ENCODE measurements at places on chromosomes 5 and 9. TPM values are rescaled to one million over a fixed set of nuclear protein-coding genes. Genes with fewer than 3 reads are reported as not detected.

DNA sequence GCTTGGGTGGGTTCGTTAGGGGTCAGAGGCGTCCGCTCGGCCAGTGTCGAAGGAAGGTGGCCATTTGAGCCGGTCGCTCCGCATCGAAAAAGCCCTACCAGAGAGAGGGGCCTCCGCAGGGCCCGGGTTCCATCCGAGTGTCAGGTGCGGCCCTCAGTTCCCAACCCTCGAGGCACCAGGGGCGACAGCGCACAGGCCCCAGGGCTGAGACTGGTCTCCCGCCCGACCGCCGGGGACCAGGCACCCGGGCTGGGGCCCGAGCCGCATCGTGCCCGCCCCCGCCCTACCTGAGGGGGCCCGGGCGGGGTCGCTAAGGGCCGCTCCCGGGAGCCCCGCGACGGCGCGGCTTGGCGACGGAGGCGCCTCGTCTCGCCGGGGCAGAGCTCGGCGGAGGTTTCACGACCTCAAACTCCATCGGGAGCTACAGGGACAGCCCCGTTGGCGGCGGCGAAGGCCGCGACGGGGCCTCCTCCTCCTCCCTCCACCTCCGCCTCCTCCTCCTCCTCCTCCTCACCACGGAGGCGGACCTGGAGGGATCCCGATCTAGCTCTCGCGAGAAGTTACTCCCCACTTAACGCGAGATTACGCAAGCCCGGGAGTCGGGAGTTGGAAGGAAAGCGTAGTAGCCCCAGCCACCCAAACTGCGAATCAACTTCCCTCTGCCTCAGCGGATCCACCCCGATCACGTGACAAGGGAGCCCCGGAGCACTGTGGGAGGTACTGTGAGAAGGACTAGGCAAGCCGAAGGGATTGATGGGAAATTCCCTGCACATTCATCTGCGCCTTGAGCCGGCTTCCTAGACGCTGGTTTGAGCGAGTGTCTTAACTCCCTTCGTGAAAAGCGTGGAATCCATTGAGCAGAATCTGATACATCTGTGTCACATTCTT lies at the start of gene RC3H2:
RC3H2 (minus strand) TSS at position 537 of the 888 bp plus-strand sequence. CDS start 7,850 bp downstream, outside the sequence.
- H3K4me3 ChIP-seq: peak within 1 kb of the TSS; percentile 94
- H3K4me1 ChIP-seq: peaks cover 15% of the 10 kb centered on the region
- no peaks in the 10 kb centered on the region for H3K36me3 ChIP-seq
- no peaks in the 10 kb centered on the region for H3K27me3 ChIP-seq

GRCh38 chr9:135081731-135082130 lies 5.7 kb upstream of the OLFM1 start:
- H3K4me3 ChIP-seq: no peak overlapping the region
- H3K27ac ChIP-seq: no peak overlapping the region
- no peaks in the 10 kb centered on the region for H3K36me3 ChIP-seq
- H3K27me3 ChIP-seq: peaks cover 58% of the 10 kb centered on the region
- H3K4me1 ChIP-seq: peaks cover 4% of the 10 kb centered on the region

GRCh38 chr5:75603371-75603770 lies 7.9 kb upstream of the ANKDD1B start:
- peaks cover 38% of the 10 kb centered on the region for H3K36me3 ChIP-seq
- no peak overlapping the region for H3K27ac ChIP-seq
- DNase-seq: no peak
- no peak overlapping the region for H3K4me3 ChIP-seq
- H3K27me3 ChIP-seq: no peaks in the 10 kb centered on the region
- peaks cover 4% of the 10 kb centered on the region for H3K4me1 ChIP-seq

DNA sequence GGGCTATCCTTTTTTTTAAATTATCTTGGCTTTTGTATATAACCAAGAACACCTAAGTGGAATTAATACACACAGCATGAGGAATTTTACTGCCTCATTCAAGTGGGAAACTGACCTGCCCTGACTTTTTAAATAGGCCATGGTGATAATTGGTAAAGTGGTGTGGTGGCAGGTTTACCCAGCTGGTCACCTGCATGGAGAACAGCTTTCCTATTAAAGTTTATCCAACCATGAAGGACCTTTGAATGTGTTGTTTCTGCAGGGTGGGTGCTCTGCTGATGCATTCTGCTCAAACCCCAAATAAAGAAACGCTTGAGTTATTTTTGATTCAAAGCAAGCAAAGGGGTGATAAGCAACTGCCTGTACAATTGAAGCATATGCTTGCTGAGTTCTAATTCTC lies 261.0 kb upstream of the GRIN3A start:
- no peak overlapping the region for H3K4me3 ChIP-seq
- no peak for DNase-seq
- no peaks in the 10 kb centered on the region for H3K4me1 ChIP-seq

- no peaks in the 10 kb centered on the region for H3K36me3 ChIP-seq
- H3K4me1 ChIP-seq: no peaks in the 10 kb centered on the region
- no peaks in the 10 kb centered on the region for H3K27me3 ChIP-seq
Observed at GRCh38 chr9:134226221-134226930, 62.0 kb upstream of the RNU6ATAC start.

- no peaks in the 10 kb centered on the region for H3K27me3 ChIP-seq
- H3K36me3 ChIP-seq: peaks cover 3% of the 10 kb centered on the region
- no peaks in the 10 kb centered on the region for H3K4me1 ChIP-seq
- H3K4me3 ChIP-seq: no peak overlapping the region
- no peak overlapping the region for H3K27ac ChIP-seq
Observed at GRCh38 chr5:1726956-1727355, 72.7 kb downstream of the MRPL36 start.

DNA sequence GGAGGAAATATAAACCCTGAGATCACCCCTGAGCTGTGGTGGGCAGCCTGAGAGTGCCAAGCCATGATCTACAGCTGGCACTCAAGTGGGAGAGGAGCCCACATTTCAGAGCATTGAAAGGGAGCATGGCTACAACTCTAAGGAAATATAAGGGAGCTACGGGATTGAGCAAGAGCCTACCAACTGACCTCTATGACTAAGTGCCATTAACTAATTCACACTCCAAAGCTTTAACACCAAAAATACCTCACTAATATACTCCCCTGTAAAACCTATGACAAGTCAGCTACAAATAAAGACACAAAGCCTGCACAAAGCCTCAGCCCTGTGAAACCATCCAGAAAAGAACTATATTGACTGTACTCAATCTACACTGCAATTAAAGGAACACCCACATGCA lies 286.8 kb upstream of the RPS23 start:
- no peak overlapping the region for H3K4me3 ChIP-seq
- no peak overlapping the region for H3K27ac ChIP-seq
- H3K27me3 ChIP-seq: peaks cover 2% of the 10 kb centered on the region
- H3K36me3 ChIP-seq: no peaks in the 10 kb centered on the region

DNA sequence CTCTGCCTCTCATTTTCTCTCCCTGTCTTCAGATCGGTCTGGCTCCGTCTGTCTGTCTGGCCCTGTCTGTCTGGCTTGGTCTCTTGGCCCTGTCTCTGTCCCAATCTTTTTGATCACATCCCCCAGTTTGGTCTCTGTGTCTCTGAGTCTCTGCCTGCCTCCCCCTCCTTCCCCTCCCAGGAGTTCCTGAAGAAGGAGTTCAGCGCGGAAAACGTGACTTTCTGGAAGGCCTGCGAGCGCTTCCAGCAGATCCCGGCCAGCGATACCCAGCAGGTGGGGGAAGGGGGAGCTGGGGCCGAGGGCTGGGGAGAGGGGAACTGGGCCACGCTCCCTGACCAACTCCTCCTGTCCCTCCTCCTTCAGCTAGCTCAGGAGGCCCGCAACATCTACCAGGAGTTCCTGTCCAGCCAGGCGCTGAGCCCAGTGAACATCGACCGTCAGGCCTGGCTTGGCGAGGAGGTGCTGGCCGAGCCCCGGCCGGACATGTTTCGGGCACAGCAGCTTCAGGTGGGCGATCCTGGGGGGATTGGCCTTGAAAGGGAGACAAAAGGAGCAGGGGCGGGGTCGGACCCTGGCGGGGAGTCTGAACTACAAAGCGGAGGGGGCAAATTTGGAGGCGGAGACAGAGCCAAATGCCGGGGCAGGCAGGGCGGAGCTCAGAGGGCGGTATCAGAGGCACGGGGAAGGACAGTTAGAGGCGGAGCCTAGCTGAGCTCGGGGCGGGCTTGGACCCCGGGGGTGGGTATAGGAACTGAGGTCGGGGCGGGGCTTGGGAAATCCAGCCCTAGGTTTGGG lies 9.0 kb downstream of the RGS14 start:
- no peak for DNase-seq
- H3K4me1 ChIP-seq: peaks cover 75% of the 10 kb centered on the region
- H3K27me3 ChIP-seq: no peaks in the 10 kb centered on the region

DNA sequence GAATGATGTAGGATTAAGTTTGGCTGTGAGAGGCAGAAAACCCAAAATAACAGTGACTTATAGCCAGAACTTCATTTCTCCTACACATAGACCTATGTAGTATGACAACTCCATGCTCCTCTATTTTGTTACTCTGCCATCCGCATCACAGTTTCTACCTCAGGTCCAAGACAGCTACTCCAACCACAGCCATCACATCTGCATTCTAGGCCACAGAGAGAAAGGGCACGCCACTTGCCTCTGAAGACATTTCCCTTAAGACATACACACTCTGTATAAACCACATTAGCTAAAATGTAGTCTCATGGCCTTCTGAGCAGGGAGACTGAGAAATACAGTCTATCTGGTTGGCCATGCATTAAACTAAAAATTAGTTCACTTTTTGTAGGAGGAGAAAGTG lies 10.0 kb downstream of the SPINK4 start:
- no peaks in the 10 kb centered on the region for H3K27me3 ChIP-seq
- H3K4me1 ChIP-seq: peaks cover 5% of the 10 kb centered on the region
- peaks cover 19% of the 10 kb centered on the region for H3K36me3 ChIP-seq
- DNase-seq: no peak

- no peaks in the 10 kb centered on the region for H3K36me3 ChIP-seq
- no peaks in the 10 kb centered on the region for H3K4me1 ChIP-seq
- H3K4me3 ChIP-seq: no peak overlapping the region
- DNase-seq: no peak
- H3K27ac ChIP-seq: no peak overlapping the region
Observed at GRCh38 chr9:73853549-73853948, 643.6 kb upstream of the RORB start.

- no peaks in the 10 kb centered on the region for H3K36me3 ChIP-seq
- no peak for DNase-seq
- H3K4me3 ChIP-seq: no peak overlapping the region
- no peaks in the 10 kb centered on the region for H3K27me3 ChIP-seq
Observed at GRCh38 chr9:14159440-14160216, 154.3 kb downstream of the NFIB start.

GRCh38 chr9:75106857-75107256 lies 18.5 kb downstream of the OSTF1 start:
- H3K27ac ChIP-seq: no peak overlapping the region
- no peak for DNase-seq

GRCh38 chr5:103428411-103428871 lies 134.1 kb downstream of the NUDT12 start:
- DNase-seq: no peak
- no peak overlapping the region for H3K4me3 ChIP-seq
- no peak overlapping the region for H3K27ac ChIP-seq
- H3K27me3 ChIP-seq: peaks cover 12% of the 10 kb centered on the region

GRCh38 chr9:136229096-136230065 lies 16.2 kb downstream of the QSOX2 start:
- no peak for DNase-seq
- H3K27ac ChIP-seq: no peak overlapping the region
- H3K36me3 ChIP-seq: peaks cover 4% of the 10 kb centered on the region

- no peak overlapping the region for H3K27ac ChIP-seq
- DNase-seq: no peak
- H3K36me3 ChIP-seq: no peaks in the 10 kb centered on the region
- no peak overlapping the region for H3K4me3 ChIP-seq
- H3K4me1 ChIP-seq: no peaks in the 10 kb centered on the region
Observed at GRCh38 chr9:76603448-76603895, 144.5 kb downstream of the GCNT1 start.

DNA sequence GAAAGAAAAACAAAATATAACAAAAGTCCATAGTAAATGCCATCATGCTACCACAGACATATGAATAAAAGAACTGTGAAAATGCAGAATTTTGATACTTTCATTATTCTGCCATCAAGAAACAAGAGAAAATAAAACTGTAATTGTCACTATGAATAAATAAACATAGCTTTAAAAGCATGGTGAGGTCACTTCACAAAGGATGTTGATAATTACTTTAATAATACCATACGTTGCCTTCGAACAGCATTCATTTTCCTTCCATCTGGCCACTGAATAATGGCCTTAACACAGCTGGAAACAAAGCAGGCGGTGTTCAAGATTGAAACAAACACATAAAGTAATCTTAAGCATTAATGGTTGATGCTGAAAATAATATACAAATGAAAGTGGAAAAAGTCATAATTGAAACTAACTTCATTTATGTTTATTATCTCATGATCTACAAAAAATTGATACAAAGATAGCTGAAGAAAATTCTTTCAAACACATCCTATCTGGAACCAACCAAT lies 102.0 kb downstream of the AGTPBP1 start:
- H3K36me3 ChIP-seq: no peaks in the 10 kb centered on the region
- H3K4me1 ChIP-seq: no peaks in the 10 kb centered on the region
- H3K4me3 ChIP-seq: no peak overlapping the region
- DNase-seq: no peak
- no peaks in the 10 kb centered on the region for H3K27me3 ChIP-seq

- H3K4me3 ChIP-seq: no peak overlapping the region
- no peaks in the 10 kb centered on the region for H3K27me3 ChIP-seq
- no peak for DNase-seq
- H3K4me1 ChIP-seq: no peaks in the 10 kb centered on the region
Observed at GRCh38 chr5:44747396-44747795, 61.4 kb upstream of the MRPS30 start.

DNA sequence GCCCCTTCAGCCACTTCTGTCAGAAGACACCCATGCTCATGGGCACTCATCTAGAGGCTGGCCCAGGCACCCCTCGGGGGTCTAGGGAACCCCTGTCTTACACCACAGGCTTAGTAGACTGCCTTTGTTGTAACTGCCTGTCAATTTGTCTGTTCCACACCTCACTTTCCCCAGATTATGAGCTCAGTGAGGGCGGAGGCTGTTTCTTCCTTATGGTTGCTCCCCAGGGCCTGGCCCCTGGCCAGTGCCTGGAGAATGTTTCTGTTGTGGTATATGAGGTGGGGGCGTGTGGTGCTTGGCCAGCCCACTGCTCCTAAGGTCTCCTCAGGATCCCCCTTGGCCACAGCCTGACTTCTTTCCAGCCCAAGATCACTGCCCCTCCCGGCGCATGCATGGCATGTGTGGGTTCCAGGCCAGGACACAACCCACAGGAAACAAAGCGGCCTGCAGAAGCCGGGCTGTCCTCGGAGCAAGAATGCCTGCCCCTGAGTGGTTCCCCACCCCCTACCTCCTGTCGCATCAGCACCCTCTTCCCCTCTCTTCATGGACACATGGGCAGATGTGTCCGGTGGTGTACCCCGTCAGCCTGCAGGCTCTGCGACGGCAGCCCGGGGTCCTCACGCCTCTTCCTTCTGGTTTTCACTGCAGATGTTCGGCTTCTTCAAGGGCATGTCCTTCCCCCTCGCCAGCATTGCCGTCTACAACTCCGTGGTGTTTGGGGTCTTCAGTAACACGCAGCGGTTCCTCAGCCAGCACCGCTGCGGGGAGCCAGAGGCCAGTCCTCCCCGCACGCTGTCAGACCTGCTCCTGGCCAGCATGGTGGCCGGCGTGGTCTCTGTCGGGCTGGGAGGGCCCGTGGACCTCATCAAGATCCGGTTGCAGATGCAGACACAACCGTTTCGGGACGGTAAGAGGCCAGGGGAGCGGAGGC lies 17.7 kb downstream of the SLC25A48 start:
- no peaks in the 10 kb centered on the region for H3K36me3 ChIP-seq
- H3K27ac ChIP-seq: no peak overlapping the region
- no peak for DNase-seq
- peaks cover 2% of the 10 kb centered on the region for H3K4me1 ChIP-seq

The ALDOB gene
- total RNA-seq: not detected

The SPATA31A1 gene
- not detected for total RNA-seq

The LCP2 gene
- total RNA-seq: 311 TPM

The TAS2R1 gene
- not detected for total RNA-seq

The PCDHAC1 gene
- not detected for total RNA-seq

The NSMF gene
- total RNA-seq: 19.3 TPM

All from naive thymus-derived CD8-positive, alpha-beta T cell (primary cell).